ENCODE measurements at places on chromosomes 16 and 17.
A peak's percentile ranks its signal among the peaks of the same experiment; 100 is the strongest.

DNA sequence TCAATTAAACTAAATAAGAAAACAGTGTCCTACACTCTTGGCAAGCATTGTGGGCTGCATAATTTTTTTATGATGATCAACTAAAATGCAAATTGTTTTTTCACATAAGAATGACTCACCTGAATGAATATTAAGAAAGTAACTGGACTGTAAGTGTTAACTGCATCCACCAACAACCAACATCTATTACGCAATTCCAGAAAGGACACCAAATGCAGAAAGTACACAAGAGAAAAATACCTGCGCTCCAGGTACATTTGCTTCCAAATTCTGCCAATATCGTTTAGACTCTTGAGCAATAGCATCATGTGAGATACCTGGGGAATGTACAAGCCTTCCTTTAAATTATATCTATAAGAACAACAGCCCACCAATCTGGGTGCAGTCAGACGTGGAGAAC, 19.8 kb upstream of the TXNDC11 start:
- no peak for DNase-seq

DNA sequence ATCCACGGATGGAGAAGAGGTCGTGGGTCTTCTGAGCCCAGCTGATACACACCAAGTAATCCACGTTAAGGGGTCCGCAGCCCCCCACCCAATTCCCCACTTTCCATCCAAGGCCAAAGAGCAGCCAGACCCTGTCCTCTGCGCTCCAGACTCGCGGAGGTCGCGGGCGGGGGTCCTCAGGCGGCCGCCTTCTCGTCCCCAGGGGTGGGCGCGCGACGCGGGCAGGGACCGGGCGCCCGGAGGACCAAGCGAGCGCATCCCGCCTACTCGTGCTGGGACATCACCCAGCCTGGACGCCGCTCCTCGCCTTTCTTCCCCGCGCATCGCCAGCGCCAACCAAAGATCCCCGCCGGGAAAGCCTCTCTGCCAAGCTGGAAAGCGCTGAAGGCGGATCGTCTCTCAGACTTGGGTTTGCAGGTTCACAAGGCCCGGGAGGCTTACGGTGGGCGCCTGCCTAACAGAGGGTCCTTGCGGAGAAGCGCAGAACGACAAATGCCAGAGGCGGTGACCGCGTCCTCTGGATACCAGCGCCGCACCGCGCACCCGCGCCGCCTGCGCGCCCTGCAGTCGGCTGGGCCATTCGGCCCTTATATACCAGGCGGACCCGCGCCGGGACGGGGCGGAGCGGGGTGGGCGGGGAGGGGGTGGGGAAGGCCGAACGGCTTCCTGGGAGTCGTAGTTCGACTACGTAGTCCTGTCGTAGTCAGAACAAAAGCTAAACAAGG, 471.6 kb downstream of the SOX9 start:
- peak; percentile 80 for DNase-seq

DNA sequence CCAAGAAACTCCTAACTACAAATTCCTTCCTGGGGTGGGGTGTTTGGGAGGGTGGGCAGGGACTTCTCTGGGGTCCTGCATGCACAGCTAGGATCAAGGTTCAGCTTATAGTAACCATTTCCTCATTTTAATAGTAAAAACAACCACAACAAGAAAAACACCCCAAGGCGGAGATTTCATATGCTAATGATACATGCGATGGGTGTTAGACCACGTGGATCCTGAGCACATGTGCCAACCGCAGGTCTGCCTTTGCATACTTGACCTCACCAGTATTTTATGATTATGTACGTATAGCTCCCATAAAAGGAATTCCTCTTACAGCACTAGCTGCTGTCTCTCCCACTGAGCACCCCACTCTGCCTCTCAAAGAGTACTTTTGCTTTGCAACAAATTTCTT, 1.9 kb downstream of the KRTAP4-11 start:
- peak; percentile 17 for DNase-seq

- no peak for DNase-seq
Measured at GRCh38 chr16:77213542-77214106, 14.4 kb downstream of the SYCE1L start.

GRCh38 chr17:21061971-21062526, 19.2 kb upstream of the USP22 start:
- no peak for DNase-seq

GRCh38 chr17:41848788-41849187, 11.2 kb downstream of the KLHL10 start:
- no peak for DNase-seq

DNA sequence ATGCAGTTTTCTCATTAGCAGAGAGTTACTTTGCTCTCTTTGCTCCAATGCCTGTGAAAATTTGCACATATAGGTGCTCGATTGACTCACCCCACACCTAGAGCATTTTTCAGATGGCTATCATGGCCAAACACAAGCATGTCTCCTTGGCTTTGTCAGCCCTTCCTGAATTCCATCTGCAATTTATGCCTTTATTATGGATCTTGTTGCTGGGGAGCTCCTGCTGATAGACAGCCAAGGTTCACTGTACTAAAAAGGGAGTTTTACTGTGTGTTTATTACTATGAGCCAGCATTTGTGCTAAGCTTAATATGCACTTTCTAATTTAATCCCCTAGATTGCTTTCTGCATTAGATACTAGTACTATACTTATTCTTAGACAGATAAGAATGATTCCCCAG, 93.3 kb downstream of the TOX3 start:
- DNase-seq, result no peak

DNA sequence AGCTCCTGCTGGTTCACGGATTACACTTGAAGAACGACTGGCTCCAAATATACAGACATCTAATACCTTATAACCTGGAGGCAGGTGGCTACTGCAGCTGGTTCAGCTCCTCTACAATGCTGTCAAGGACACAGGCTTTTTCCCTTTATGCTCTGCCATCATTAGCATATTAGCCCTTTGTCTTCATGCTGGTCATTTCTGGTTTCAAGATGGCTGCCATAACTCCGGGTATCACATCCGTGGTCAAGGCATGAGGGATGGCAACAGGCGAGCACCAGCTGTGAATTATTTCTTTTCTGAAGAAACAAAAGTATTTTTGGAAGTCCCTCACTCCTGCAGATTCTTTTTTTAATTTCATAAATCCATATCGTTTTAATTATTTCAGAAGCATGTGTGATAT, 124.3 kb upstream of the MED13 start:
- DNase-seq, result no peak

GRCh38 chr17:38509772-38510420, 81.6 kb downstream of the ARHGAP23 start:
- no peak for DNase-seq

DNA sequence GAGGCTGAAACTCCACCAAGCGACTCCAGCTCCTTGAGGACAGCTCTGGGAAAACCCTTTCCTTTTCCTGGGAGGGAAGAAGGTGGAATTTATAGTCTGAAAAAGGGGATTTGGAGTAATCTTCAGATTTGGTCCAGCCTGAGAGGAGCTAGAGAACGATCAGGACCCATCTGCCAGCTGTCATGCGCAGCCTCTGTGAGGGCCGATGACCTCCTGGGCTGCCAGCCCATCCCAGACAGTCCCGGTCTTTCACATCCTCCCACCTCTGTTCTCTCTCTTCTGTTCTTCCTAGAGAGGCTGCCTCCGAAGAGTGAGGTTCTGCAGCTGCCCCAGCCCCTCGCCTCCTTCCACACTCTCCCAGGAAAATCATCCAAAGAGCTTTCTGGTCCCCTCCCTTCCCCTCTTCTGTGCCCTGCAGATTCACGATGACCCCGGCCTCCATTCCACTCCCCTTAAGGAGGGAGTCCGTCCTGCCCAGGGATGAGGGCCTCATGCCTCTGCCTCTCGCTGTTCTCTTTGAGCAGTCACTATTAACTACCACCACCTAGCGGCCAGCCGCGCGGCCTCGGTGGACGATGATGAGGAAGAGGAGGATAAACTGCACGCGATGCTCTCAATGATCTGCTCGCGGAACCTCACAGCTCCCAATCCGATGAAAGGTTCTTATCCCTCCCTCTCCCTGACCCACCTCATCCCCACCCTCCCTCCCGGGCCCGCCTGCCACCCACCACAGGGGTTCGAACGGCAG, 29.6 kb downstream of the SGSM2 start:
- no peak for DNase-seq

DNA sequence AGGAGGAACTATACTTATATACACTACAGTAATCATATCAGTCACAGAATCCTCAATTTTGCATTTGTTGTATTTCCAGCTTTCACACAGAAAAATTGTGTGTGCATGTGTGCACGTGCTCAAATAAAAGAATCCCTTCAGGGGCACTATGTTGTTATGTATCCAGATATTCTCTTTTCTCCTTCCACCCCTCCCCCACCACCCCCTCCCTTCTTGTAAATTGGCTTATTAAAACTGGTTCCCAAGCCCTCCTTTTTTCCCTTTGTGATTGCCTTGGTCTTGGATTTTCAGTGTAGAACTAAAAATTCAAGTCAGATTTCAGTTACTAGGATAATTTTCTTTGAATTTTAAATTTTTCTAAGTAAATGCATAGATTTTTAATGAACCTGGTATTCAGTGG, 86.3 kb downstream of the WNT3 start:
- DNase-seq, result no peak

DNA sequence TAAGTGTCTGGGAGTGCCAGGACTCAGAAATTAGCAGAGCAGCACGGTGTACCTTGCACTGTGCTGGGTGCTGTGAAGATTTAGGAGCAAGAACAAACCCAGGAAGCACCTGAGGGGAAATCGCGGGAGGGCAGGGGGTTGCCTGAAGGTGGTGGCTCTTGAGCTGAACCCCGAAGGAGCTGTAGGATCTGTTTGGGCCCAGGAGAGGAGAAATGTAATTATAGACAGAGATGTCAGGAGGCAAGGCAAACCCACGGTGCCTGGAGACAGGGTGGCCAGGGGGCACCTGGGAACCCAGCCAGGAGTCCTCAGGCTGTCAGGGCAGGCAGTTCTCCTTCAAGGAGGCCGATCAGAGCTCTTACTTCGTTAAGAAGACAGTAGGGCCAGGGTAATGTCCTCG, 109.1 kb downstream of the C16orf78 start:
- DNase-seq, result no peak

GRCh38 chr17:16943032-16943352, 28.9 kb downstream of the TNFRSF13B start:
- DNase-seq, result no peak

DNA sequence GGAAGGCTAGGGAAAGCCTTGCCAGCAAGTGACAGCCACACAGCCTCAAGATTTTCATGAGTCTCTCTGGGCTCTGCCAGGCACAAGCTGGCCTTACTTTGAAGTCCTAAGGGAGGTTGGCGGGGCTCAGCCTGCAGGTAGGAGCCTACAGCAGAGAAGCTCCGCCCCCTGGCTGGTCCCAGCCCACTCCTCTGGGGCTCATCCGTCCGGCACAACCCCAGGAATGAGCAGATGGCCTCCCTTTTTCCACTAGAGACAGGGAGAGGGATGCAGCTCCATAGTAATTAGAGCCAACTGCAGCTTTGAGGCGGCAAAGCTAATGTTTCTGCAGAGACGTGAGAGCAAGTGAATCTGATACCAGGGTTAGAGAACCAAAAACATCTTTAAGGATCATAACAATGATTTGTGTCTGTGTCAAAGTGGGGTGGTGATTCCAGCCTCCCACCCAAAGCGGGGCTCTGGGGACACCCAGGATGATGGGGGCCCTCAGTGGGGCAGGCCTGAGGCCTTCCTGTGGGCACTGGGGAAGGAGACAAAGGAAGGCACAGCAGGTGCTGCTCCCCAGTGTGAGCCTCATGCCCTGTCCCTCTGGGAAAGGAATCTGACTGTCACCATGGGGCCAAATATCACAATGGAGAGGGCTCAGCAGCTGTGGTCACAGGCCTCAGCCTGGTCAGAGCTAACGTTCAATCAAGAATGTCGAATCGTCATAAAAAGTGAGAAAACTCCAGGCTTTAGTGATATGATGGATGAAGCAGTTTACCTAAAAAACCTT, 61.5 kb downstream of the RBFOX3 start:
- no peak for DNase-seq

DNA sequence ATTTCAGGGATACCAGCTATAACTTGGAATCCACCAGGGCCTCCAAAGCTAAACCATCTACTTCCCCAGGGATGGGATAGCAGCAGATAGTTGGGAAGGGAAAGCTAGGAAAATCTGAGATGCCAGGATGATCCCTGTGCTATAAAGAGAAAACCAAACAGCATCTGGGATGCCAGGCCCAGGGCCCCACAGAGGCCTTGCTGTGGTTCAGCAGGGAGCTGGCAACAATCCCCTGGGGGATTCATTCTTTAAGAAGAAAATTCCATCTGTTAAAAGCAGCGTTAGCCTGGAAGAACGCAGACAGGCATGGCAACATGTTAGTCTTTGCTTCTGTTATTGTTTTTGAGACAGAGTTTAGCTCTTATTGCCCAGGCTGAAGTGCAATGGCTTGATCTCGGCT, 16.6 kb downstream of the MYO18A start:
- no peak for DNase-seq

- DNase-seq, result no peak
Measured at GRCh38 chr16:11470676-11471415, 115.9 kb downstream of the LITAF start.

DNA sequence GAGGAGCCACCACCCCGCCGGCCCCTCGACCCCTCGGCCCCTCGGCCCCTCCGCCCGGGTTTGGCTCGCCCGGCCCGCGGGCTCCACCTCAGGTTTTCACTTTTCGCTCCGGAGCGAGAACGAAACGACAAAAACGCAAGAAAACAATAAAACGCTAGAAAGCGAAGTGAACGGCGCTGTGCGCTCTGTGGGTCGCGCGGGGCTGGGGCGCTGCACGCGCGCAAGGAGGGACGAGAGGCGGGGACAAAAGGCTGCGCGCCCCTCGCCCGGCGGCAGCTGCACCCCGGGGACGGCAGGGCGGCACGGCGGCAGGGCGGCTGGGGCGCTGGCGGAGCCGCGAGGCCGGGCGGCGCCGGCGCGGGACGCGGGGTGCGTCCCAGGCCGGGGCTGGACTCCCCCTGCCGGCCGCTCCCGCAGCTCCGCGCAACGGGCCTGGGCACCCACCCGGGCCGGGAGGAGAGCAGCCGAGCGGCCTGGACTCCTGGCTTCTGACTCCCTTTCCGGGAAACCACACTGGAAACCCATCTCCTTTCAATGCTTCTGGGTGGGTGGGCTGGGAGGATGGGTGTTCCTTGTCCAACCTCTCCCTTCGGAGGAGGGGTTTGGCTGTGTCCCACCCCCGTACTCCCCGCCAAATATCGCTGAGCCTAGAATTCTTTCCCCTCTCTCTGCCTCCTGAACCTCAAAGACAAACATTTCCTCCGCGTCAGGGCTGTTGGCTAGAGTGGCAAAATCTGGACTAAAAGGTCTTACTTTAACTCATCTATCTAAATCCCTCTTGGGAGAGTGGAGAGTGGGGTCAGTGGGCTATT, 9.9 kb downstream of the TBX2 start:
- DNase-seq, result peak; percentile 61

- peak; percentile 18 for DNase-seq
Measured at GRCh38 chr16:86383488-86384262, 126.7 kb upstream of the FOXF1 start.

GRCh38 chr16:66358231-66358630, 8.3 kb upstream of the CDH5 start:
- no peak for DNase-seq

DNA sequence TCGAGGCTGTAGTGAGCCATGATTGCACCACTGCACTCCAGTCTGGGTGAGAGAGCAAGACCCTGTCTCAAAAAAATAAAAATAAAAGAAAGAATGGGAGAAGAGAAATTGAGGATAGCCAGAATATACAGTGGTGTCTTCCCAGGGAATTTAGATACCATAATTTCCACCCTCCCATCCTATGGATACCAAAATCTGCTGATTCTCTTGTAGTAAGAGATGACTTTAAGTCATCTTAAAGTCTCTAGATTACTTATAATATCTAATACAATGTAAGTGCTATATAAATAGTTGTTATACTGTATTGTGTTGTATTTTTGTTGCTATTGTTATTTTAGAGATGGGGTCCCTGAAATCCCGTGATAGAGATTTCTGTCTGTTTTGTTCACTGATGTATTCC, 1.5 kb upstream of the ERAL1 start:
- no peak for DNase-seq
